ENCODE measurements at places on chromosomes 2 and 18. TPM values are rescaled to one million over a fixed set of nuclear protein-coding genes. Genes with fewer than 3 reads are reported as not detected.

DNA sequence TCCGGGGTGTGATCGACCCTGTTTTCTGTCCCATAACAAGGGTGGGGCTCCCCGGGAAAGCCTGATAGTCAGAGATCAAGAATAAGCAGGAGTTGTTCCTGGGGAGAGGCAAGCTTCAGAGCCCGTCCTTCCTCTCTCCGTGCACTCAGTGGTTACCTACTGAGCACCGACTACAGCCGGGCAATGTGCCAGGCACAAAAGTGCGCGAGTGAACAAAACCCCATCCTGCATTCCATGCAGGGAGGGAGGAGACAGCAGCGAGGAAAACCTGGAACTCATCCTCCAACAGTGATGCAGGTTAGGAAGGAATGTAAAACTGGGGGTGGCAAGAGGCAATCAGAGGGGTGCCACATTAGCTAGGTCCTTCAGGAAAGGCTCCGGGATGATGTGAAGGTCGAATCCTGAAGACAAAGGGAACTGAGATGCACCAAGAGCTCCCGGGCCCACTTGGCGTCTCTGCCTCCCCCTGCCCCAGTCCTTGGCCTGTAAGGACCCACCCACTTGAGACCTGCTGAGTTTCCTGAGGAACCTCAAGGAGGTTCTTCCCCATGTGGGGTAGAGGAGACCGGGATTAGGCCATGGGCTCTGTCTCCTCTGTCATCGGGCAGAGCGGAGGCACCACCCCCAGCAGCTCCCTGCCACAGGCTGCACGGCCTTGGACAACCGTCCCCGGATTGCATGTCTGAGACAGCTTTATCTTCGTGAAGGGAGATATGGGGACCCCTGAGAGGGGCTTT, 198.2 kb downstream of the NDUFA10 start:
- DNase-seq = peak; percentile 3

DNA sequence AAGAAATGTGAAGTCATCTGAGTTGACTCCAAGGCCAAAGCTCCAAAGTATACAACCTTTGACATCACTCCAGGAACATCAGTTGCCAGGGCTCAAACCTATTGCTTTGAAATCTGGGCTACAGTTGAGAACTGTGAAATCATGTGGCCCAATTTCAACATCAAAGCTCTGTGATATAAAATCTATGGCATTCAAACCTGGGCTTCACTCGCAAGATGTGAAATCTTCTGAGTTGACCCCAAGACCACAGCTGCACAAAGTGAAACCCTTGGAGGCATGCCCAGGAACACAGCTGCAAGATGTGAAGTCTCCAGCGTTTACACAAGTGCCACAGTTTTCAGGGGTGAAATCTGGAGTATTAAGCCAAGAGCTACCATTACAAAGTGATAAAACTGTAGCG, 9.4 kb upstream of the ZNF512 start:
- DNase-seq = no peak

DNA sequence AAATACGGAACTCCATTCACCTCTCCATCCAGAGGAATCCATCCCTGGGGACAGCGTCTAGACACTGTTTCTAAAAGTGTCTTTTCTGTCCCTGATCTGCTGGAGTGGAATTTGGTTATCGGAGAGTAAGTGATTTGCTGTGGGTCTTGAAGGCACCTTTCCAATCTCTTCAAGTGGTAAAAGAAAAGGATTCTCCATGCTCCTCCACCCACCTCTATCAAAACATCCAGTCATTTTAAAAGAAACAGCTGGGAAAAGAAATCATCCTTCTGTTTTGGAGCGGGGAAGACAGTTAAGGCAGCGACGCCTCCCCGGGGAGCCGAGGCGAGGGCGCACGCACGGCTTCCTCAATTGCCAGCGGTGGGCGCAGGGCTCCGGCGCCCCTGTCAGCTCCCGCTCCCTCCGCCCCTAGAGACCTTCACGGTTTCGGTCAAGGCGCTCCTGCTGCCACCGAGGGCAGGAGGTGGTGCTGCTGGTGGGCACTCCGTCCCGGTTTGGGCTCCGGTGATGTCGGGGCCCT, 547 bp downstream of the SLC35F5 start:
- DNase-seq = peak; percentile 30

The PSMD1 gene
- 42.8 TPM for total RNA-seq

The XIRP2 gene
- total RNA-seq = not detected

The TACR1 gene
- total RNA-seq = not detected

GRCh38 chr2:144663207-144663606, 143.3 kb upstream of the ZEB2 start:
- no peak for DNase-seq

DNA sequence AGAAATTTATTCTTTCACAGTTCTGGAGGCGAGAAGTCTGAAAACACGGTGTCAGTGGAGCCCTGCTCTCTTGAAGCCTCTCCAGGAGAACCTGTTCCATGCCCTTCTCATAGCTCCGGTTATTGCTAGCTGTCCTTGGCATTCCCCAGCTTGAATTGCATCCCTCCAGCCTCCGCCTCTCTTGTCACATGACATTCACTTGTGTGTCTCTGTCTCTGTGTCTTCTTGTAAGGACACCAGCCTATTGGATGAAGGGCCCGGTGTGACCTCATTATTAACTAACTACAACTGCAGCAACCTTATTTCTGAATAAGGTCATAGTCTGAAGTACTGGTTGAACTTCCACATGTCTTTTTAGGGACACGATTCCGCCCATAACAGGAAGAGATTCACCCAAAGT, 4.5 kb upstream of the PRSS56 start:
- DNase-seq = no peak

DNA sequence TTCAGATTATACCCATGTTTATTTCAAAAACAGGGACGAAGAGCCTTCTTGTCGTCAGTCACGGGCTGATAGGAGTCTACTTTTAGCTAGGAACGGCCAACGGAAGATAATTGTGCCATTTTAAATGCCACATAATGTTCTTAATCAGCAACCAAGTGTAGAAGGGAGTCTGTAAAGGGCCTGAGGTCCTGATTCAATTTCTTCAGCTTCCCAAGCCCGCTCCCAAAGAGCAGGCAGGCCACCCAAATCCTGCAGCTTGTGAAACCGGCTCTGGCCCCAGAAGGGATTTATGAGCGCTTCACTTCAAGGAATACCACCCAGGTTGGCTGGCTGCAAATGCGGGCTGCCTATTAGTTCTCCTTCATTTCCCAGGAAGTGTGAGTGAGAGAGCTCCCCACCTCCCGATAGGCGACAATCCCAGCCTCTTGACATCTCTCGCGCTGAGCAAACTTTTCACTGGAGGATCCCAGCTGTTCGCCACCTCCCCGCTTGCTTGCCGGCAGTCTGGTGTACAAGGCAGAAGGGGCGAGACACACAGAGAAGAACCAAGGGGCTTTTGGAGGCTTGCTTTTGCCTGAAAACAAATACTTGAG, 272.9 kb downstream of the CDH20 start:
- no peak for DNase-seq

GRCh38 chr2:176535467-176536113, 266.3 kb downstream of the MTX2 start:
- no peak for DNase-seq
